T follicular helper cell (primary cell): ENCODE measurements at places on chromosomes 12 and 14.

DNA sequence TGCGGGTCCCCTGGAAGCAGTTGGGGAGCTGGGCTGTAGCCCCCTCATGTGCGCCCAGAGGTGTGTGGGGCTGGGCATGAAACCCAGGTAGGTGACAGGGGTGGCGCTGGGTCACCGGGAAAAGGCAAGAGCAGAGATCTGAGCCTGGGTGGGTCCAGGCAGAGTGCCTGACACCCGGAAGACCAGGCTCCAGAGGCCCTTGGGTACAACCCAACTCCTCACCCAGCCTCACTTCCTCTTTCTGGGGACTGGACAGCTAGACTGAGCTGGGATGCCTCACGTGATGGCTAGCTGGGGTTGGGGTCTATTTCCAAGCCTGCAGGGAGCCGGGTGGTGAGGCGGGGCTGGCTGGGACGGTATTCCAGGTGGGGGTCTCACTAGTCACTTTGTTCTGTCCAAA, 16.3 kb upstream of the CYP46A1 start:
- no peak for DNase-seq

- no peak for DNase-seq
These were observed 38.8 kb downstream of the SYNE3 start for GRCh38 chr14:95477411-95478269.

GRCh38 chr14:89445273-89445973, 28.4 kb upstream of the FOXN3 start:
- no peak for DNase-seq

DNA sequence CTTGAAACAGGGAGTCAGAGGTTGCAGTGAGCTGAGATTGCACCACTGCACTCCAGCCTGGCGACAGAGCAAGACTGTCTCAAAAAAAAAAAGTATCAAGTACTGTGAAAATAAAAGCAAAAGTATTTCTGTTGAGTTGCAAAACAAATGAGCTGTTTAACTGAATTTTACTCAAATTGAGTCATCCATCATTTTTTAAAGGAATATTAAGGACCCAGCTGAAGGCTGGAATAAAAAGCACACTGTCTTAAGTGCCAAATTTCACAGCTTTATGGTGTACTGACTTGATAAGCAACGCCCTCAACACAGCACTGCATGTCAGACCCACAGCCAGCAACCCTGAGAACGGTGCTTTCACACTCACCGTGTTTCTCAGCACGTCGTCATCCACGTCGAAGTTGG, 57.9 kb downstream of the AMN start:
- DNase-seq: no peak

DNA sequence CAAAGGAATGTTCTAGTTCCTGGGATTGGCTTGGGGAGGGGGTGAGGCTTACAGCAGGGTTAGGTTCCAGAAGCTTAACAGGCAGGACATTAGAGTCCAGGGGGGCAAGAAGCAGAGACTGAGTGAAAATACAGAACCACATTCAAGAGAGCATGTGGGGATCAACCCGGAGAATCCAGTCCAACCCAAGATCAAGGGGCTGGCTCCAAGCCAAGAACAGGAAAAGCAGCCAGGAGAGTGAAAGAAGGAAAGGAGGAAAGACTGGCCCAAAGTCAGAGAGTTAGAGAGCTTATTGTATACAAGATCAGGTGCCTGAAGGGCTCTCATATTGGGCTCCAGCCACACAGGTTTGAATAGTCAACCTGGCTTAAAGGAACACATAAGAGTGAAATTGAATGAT, 190.3 kb upstream of the CDKN3 start:
- DNase-seq: no peak

- DNase-seq: no peak
These were observed 1.9 kb downstream of the APEX1 start for GRCh38 chr14:20456971-20457370.

GRCh38 chr12:22974865-22975264, 349.9 kb downstream of the ETNK1 start:
- DNase-seq: no peak

- no peak for DNase-seq
These were observed 1.4 kb upstream of the FOXN3 start for GRCh38 chr14:89418452-89418851.

DNA sequence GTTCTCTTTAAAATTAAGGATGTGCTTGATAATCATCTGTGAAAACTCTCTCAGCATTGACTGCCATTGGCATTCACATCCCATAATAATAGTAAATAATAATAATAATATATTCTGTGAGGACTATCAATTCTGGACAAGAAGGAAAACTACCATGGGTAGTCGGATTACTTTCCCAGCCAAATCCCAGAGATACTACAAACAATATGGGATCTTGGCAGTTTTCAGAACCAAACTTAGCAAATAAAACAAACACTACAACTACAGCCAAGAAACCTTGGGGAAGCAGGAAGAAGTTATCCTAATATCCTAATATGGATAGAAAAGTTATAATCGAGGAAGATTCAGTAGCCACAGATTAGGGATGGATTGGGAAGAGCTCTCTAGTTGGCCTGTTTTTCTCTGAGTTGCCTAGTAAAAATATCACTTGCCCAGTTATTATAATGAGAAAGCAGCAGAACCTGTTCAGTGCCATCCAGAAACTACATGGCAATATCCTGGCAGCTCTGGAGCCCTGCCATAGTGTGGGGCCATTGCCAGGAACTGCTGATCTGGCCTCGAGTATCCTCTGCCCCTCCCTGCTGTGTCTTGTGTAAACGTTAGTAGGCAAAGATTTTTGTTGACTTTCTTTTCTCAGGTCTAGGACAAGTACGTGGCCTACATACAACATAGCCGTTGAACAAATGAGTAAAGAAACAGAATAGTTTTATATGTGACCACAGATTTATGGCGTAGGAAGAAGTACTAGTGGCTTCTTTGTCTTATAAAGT, 193.5 kb downstream of the SLC2A13 start:
- DNase-seq: no peak

DNA sequence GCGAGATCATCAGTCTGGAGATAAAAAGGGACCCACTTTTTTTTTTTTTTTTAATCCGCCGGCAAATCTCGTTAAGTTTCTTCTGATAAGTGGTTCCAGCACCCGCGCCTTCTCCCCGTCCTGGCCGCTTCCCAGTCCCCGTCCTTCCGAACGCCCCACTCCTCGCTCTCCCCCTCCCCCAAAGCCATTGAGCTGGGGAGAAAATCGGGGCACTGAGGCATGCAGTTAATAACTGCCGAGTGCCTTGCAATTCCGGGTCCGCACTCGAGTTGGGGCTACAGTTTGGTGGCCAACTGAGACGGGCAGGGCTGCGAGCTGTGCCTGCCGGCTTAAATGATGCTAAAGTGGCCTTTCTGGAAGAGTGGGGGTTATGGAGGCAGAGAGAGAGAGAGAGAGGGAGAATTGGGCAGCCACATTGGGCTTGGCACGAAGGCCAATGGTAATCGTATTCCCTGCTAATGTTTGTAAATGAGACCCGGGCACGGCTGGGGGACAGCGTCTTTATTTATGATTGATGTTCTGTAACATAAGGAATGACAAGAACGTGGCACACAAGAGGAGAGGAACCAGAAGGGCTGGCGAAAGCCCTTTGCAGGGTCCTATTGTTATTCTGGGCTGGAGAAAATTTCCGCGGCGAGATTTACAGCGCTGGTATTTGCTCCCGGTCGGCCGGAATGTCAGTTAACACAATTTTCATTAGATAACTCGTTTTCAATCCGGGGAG, 115.4 kb upstream of the MYL2 start:
- no peak for DNase-seq

DNA sequence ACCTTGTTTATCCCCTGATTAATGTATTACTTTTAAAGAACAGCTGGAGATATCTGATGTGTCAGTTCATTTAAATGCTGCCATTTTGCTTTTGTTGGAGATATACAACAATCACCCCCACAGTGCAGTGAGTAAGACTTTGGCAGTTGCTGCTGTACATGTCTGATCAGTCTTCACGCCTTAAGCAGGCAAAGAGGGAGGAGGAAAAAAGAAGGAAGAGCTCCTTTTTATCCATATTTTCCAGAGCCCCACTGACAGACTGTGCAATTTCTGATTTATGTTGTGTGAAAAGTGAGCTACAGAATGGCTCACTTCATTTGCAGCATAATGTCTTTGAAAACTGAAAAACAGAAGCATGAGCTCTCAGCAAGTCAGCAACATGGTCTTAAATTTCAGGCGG, 319.7 kb upstream of the LRIG3 start:
- no peak for DNase-seq

GRCh38 chr12:131776237-131776889, 51.8 kb upstream of the MMP17 start:
- DNase-seq: no peak

- DNase-seq: no peak
These were observed 78.5 kb upstream of the FBRSL1 start for GRCh38 chr12:132411457-132411856.
